ENCODE measurements at places on chromosomes 7 and 10. TPM values are rescaled to one million over a fixed set of nuclear protein-coding genes. Genes with fewer than 3 reads are reported as not detected.

DNA sequence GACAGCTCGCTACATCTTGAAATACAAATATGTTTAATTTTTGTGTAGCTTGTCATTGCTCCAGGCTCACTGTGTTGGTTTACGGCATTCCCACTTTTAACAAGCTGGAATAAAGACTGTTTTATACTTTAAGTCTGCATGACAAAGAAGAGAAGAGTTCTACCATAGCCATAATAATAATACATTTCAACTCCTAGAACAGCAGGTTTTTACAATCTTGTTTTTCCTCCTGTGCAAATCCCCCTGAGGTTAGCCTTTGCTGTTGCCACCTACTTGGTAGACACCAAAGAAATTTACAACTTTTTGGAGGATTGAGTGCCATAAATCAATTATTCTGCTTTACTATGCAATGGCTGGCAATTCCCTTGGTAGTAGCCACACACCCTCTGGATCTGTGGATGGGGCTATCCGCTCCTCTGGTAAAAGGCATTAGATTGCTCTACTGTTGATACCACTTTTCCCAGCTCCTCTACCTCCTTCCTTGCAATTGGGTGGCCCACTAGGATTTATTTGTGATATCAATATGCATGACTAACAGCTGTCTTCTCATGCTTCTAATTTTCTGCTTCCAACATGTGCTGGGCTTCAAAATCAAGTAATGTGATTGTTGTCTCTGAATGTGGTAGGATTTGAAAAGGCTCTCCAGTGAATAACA lies 60.2 kb downstream of the SFMBT2 start:
- H3K27me3 ChIP-seq: no peaks in the 10 kb centered on the region
- peaks cover 50% of the 10 kb centered on the region for H3K36me3 ChIP-seq
- no peak for DNase-seq
- H3K4me1 ChIP-seq: peaks cover 22% of the 10 kb centered on the region
- no peak overlapping the region for H3K4me3 ChIP-seq
- no peak overlapping the region for H3K27ac ChIP-seq

DNA sequence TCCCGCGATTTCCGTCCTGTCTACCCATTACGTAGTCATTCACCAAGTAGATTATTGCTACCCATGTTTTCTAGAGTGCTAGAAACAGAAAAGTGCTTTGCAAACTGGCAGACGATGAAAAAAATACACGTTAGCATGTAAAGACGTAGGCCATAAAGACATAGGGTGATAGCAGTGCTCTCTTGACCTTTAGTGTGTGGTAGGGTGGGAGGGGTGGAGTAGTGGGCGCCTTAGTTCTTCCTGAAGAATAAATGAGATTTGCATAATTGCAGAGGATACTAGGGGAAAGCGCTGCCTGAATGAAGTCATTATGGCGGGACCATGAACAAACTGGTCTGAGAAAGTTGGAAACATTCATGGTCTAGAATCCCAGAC lies 948 bp downstream of the ZNF485 start:
- DNase-seq: no peak
- H3K27ac ChIP-seq: peak overlapping the region; percentile 67
- peaks cover 32% of the 10 kb centered on the region for H3K4me1 ChIP-seq
- peaks cover 14% of the 10 kb centered on the region for H3K36me3 ChIP-seq
- peak overlapping the region; percentile 86 for H3K4me3 ChIP-seq

DNA sequence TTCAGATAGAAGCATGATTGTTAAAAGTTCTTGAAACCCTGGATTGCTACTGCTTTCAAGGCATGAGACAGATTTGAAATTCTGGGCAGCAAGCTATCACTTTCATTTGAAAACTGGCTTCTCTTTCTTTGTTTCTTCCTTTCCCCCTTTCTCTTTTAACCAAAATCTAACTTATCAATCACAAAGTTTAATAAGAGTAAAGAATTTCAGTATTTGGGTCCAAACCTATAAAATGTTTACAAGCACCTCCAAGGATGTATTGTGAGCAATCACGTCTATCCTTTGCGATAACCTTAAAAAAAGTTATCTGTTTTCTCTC lies 21.6 kb upstream of the RPA3 start:
- H3K27ac ChIP-seq: no peak overlapping the region
- no peaks in the 10 kb centered on the region for H3K27me3 ChIP-seq
- peaks cover 6% of the 10 kb centered on the region for H3K4me1 ChIP-seq
- DNase-seq: no peak

GRCh38 chr10:1615186-1615954 lies 122.0 kb downstream of the ADARB2 start:
- DNase-seq: no peak
- no peaks in the 10 kb centered on the region for H3K4me1 ChIP-seq
- H3K27ac ChIP-seq: no peak overlapping the region
- no peaks in the 10 kb centered on the region for H3K36me3 ChIP-seq
- peaks cover 33% of the 10 kb centered on the region for H3K27me3 ChIP-seq

- H3K27ac ChIP-seq: no peak overlapping the region
- no peak overlapping the region for H3K4me3 ChIP-seq
- H3K36me3 ChIP-seq: no peaks in the 10 kb centered on the region
- no peaks in the 10 kb centered on the region for H3K4me1 ChIP-seq
- no peak for DNase-seq
Measured at GRCh38 chr7:11753433-11753832, 78.6 kb downstream of the THSD7A start.

DNA sequence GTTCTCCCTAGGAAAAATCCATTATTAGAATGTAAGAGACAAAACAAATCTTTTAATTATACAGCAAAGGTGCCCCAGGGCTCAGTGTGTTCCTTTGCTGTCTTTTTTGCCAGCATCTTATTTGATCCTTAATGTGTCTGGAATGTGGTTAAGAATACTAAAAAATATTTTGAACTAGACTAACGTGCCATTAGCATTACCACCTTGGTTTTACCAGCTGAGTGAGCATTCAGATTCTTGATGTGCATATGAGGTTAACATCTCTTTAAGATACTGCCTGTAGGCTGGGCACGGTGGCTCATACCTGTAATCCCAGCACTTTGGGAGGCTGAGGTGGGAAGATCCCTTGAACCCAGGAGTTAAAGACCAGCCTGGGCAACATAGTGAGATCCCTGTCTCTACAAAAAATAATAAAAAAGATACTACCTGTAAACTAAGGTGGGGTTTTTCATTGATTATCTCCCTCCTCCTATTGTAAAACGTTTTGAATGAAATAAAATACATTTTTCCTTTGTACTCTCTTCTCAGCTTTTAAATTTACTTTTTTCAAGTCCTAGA lies 96.6 kb downstream of the CCNY start:
- DNase-seq: no peak
- no peak overlapping the region for H3K27ac ChIP-seq
- peaks cover 56% of the 10 kb centered on the region for H3K4me1 ChIP-seq
- no peak overlapping the region for H3K4me3 ChIP-seq

- peaks cover 1% of the 10 kb centered on the region for H3K4me1 ChIP-seq
- no peak for DNase-seq
- H3K27ac ChIP-seq: no peak overlapping the region
- peaks cover 17% of the 10 kb centered on the region for H3K36me3 ChIP-seq
- no peak overlapping the region for H3K4me3 ChIP-seq
Measured at GRCh38 chr7:135102372-135102771, 45.5 kb upstream of the TMEM140 start.

- H3K36me3 ChIP-seq: no peaks in the 10 kb centered on the region
- no peaks in the 10 kb centered on the region for H3K4me1 ChIP-seq
- H3K4me3 ChIP-seq: no peak overlapping the region
- H3K27me3 ChIP-seq: peaks cover under 1% of the 10 kb centered on the region
- H3K27ac ChIP-seq: no peak overlapping the region
Measured at GRCh38 chr10:62437696-62438095, 63.5 kb downstream of the ZNF365 start.

DNA sequence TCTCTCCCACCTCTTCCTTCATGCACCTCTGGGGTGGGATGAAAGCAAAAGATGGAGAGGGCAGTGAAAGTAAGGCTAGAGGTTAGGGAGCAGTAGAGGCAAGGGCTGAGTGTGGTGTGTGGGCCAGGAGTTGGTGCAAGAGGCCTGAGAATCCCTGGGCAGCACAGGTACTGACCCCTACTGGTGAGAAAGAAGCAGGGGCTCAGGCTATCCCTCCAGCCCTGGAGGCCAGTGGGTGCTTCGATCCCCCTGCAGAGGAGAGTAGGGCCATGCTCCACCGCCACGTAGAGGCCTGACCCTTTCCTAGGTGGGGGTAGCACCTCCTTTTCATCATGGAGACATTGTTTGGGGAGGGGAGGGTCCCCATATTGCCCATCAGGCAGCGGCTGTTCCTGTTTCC lies 9.8 kb downstream of the CDHR1 start:
- H3K27ac ChIP-seq: no peak overlapping the region
- no peak for DNase-seq
- H3K27me3 ChIP-seq: peaks cover 3% of the 10 kb centered on the region
- no peaks in the 10 kb centered on the region for H3K4me1 ChIP-seq

CACNA2D1 gene
- polyA plus RNA-seq: not detected

TFR2 gene
- 0.51 TPM for polyA plus RNA-seq

NRAP gene
- polyA plus RNA-seq: not detected

GDF2 gene
- polyA plus RNA-seq: not detected

NOS3 gene
- polyA plus RNA-seq: 1.4 TPM

OLAH gene
- polyA plus RNA-seq: not detected

HOGA1 gene
- polyA plus RNA-seq: not detected
